ENCODE measurements at places on chromosomes 5 and 9.

DNA sequence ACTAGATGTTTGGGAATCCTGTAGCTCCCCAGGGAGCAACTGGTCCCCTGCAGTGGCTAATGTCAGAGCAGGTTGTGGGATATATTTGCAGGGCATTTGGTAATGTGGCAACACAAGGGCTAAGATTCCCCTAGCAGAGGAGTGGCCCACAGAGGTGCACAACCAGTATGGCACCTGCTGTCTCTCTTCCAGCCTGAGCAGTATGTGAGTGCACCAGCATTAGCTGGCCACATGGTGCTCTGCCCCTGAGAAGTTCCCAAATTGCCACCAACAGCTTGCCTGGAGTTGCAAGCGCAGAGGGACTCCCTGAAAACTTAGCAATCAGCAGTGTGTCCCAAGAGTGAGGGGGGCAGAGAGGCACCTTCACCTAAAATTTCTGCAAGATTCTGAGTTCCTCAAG is 53.2 kb upstream of the SNCAIP start:
- DNase-seq: no peak

GRCh38 chr9:118482306-118482705 is 778.1 kb downstream of the TLR4 start:
- no peak for DNase-seq

GRCh38 chr5:121841892-121842291 is 9.8 kb upstream of the FTMT start:
- peak; percentile 35 for DNase-seq

DNA sequence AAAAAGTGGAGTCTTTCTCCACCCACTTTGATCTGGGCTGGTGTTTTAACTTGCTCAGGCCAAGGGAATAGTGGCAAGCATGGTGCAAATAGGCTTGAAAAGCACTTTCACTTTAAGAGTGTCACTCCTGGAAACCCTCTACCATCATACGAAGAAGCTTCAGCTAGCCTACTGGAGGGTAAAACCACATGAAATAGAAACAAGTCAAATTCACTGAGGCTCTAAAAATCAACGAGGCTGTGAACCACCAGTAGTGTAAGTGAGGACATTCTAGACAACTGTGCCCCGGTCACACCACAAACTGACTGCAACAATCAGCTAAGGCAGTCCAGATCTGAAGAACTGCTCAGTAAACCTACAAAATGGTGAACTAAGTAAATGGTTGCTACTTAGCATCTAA is 2366.3 kb upstream of the C9orf72 start:
- DNase-seq: no peak

DNA sequence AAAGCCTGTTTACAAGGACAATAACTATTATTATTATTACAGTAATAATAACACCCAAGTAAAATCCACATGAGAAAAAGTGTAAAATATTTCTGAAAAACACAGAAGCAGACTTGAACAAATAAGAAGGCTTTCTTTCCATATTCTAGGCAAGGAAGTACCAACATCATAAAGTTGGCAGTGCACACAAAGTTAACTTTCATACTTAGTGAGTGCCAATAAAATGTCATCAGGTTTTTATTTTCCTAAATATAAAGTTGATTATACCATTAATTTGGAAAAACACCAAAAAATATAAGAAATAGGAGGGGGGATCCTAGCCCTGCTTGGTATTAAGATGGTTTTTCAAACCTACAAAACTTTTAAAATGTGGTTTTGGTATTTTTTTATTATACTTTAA is 161.4 kb downstream of the PRELID2 start:
- DNase-seq: no peak

GRCh38 chr9:120100595-120100994 is 479.4 kb downstream of the CDK5RAP2 start:
- no peak for DNase-seq

DNA sequence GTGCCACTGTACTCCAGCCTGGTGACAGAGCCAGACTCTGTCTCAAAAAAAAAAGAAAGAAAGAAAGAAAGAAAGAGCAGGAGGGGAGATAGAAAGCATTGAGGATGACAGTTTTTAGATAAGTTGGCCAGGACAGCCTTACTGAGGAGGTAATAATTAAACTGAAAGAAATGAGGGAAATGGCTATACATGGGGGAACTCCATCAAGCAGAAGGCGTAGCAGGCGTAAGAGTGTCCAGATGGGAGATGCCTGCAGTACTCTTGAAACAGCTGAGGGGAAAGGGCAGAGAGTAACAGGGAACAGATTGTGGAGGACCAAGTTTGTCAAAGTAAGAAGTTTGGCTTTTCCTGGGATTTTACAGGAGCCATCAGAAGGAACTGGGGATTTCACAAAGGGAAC is 57.5 kb downstream of the HMGCS1 start:
- no peak for DNase-seq

DNA sequence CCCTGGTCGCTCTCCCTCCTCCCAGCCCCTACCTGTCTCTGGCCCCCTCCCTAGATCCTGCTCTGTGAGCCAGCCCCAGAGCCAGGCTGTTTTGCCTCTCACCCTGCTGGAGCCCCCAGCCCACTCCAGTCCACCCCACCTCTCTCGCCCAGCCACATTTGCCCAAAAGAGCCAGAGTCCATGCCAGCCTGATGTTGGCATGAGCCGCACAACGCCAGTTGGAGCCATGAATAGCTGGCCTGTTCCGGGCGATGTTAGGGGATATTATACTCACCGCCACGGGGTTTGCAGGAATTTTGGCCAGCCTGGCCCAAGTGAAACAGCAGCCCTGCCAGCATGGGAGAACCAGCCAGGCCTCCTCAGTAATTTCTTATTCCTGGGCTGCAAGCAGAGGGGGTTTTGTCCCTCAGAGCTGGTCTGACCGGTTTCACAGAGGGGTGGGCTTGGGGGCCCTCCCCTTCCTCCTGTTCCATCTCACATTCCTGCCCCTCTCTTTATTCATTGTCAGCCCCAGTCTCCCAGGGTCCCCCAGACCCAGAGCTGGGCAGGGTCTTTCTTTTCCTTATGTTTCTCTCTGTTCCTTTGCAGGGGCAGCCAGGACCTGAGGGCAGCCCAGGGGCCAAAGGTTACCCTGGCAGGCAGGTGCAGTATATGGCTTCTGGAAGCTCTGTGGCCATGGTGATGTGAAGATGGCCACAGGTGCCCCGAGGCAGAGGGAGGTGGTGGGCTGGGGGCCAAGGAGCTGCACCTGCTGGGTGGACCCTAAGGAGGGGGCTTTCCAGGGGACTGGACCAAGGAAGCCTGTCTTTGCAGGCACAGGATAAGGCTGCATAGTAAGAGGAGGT is 50.1 kb downstream of the COL27A1 start:
- DNase-seq: no peak

DNA sequence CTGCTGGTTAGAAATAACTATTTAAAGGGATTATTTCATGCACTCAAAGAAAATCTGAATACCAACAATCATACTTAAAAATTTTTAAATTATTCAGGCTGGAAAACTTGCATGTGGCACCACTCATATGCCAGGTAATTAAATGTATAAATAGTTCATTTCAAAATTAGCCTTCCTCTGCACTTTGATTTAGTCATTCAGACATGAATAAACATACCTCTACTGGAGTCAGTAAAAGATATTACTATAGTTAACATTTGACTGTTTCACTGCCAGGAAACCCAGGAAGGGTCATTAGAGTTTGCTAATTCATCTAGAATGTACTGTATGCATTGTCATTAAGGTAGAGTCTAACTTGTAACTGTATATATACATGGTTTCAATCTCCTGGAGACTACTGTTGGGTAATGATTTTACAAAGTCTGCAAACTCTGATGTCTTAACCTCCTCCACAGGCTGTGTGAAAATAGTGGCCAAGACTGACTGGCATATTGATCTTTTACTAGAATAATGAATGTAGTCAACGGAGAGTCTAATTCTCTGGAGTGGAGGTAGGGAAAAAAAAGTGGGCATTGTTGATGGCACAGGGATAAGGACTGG is 43.7 kb downstream of the TEX10 start:
- DNase-seq: no peak

- no peak for DNase-seq
Measured at GRCh38 chr9:99811172-99811571, 10.5 kb upstream of the NR4A3 start.
